ENCODE measurements at places on chromosomes 12 and 14. TPM values are rescaled to one million over a fixed set of nuclear protein-coding genes. Genes with fewer than 3 reads are reported as not detected.

DNA sequence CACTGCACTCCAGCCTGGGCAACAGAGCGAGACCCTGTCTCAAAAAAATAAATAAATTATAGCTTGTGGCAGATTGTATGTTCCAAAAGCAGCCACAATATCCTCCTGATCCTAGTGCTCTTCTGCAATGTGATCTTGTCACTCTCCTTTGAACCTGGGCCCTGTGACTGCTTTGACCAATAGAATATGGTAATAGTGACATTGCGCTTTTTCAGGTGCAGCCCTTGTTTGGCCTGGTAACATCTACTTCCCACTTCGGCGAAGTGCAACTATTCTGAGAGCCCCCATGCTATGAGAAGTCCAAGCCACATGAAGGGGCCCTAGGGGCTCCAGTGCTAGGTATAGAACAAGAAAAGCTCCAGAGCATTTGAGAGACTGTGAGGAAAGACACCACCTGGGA is 31.1 kb upstream of the DENND5B start:
- H3K36me3 ChIP-seq = no peaks in the 10 kb centered on the region
- H3K4me3 ChIP-seq = no peak overlapping the region
- no peaks in the 10 kb centered on the region for H3K27me3 ChIP-seq
- DNase-seq = no peak

DNA sequence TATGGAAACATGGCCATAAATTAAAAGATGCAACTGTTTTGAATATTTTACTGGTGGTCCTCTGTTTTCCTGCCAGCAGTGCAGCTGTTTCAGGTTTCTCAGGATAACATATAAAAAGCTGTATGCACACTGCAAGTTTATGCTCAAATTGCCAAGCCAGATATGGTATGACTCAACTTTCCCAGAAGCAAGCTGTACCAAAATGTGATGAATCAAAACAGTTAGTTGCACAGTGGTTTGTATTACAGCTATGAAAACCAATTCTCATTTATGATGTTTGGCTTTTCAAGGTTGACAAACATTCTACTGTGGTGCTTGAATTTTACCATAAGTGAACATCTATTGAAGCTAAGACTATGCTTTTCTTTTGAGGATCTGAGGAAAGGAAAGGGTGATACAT is 15.5 kb downstream of the TRMT5 start:
- no peak overlapping the region for H3K27ac ChIP-seq
- no peaks in the 10 kb centered on the region for H3K4me1 ChIP-seq
- H3K36me3 ChIP-seq = no peaks in the 10 kb centered on the region
- no peak for DNase-seq

- DNase-seq = no peak
- no peak overlapping the region for H3K4me3 ChIP-seq
- H3K36me3 ChIP-seq = no peaks in the 10 kb centered on the region
- no peak overlapping the region for H3K27ac ChIP-seq
- no peaks in the 10 kb centered on the region for H3K4me1 ChIP-seq
These were observed 65.5 kb downstream of the KSR2 start for GRCh38 chr12:117903110-117903840.

DNA sequence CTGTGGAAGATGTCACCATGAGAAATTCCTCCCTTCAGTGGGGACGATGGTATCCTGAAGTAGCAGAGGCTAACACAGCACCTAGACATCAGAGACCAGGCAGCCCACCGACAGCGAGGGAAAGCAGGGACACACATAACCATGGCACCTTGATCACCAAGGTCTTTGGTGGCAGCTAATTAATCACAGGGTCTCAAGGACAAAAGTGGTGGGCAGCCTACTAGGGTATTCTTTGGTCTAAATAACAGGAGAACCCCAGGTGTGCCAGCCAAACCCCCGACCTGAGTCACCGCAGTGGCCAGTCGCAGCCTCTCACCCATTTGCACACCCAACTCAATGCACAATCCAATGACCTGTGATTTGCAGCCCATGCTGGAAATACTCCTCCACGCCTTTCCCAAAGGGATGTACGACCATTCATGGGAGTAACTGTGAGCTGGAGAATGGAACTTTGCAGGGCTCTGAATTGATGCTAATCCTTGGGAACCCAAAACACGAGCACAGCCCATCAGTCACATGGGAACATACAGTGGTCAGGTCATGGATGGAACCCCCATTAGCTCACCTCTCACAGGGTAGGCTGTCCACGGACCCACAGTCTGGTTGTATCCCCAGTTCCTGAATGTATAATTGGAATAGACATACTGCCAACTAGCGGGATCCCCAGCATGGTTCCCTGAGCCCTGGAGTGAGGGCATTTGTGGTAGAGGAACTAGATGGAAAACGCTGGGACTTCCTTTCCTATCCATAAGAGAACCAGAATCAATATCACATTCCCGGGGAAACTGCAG is 58.7 kb upstream of the C14orf180 start:
- no peak for DNase-seq
- H3K4me1 ChIP-seq = no peaks in the 10 kb centered on the region
- H3K4me3 ChIP-seq = no peak overlapping the region
- no peak overlapping the region for H3K27ac ChIP-seq
- H3K27me3 ChIP-seq = no peaks in the 10 kb centered on the region

DNA sequence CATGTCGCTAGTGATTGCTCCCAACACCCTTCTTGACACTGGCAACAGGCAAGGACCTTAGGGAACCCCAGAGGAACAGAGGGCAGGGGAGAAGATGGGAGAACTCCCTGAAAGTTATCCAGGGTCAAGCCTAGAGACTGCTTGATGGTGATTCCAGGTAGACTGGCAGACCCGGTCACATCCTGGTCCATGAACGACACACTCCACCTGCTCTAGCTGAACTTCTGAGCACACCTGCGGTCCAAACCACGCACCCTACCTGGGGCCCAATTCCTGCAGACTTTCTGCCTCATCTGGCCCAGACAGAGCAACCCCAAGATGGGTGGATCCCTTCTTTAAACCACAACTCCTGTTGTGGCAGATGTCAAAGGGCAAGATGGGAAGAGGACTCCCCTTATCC is 34.2 kb downstream of the NCKAP5L start:
- no peak overlapping the region for H3K27ac ChIP-seq
- peaks cover 93% of the 10 kb centered on the region for H3K36me3 ChIP-seq

Gene AKAP6
- 303 TPM for total RNA-seq

Gene MGST1
- total RNA-seq = 50.7 TPM

Gene IQSEC3
- total RNA-seq = 1.6 TPM

Gene LGR5
- not detected for total RNA-seq

All from heart left ventricle (tissue), 16 donors.